AML-193 (cell line): ENCODE measurements at places on chromosomes 7 and 10.

- DNase-seq = peak; percentile 46
These were observed 75.6 kb upstream of the LYZL2 start for GRCh38 chr10:30705101-30705624.

- DNase-seq = no peak
These were observed 51.7 kb upstream of the PODXL start for GRCh38 chr7:131608116-131608500.

- DNase-seq = no peak
These were observed 7.7 kb downstream of the ZSCAN25 start for GRCh38 chr7:99624484-99624883.

- no peak for DNase-seq
These were observed 168.6 kb upstream of the RHEB start for GRCh38 chr7:151688236-151688780.

DNA sequence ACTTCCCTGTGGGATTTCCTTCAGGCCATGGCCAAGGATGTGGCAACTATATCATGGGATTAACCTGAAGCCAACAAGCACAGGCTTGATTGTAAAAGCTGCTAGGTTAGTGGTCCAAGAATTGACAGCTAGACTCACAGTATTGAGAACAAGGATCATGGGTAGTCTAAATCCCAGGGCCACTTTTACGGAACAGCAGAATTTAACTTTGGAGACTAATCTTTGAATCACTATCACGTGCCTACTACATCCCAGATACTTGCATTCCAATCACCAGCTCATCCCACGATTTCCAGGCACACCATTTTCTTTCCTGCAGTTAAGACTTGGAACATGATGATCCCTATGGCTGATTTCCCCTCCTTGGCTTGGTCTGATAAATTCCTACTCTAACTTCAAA is 65.6 kb upstream of the ADO start:
- DNase-seq = no peak

- no peak for DNase-seq
These were observed 90.8 kb downstream of the JMJD1C start for GRCh38 chr10:63374991-63375390.

DNA sequence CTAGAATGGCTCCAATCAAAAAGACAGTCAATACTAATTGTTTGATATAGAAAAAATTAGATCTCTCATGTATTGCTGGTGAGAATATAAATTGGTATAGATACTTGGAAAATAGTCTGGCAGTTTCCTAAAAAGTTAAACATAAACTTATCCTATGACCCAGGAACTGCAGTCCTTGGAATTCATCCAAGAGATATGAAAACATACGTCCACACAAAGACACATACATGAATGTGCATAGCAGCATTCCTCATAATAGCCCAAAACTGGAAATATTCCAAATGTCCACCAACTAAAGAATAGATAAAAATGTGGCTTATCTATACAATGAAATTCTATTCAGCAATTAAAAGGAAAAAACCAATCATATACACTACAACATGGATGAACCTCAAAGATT is 128.4 kb downstream of the ZFAND4 start:
- DNase-seq = no peak

- no peak for DNase-seq
These were observed 24.1 kb downstream of the KAZALD1 start for GRCh38 chr10:101085846-101086245.

- DNase-seq = no peak
These were observed 110.1 kb upstream of the RAB18 start for GRCh38 chr10:27393961-27394360.

GRCh38 chr7:91520645-91521044 is 256.4 kb downstream of the FZD1 start:
- no peak for DNase-seq

DNA sequence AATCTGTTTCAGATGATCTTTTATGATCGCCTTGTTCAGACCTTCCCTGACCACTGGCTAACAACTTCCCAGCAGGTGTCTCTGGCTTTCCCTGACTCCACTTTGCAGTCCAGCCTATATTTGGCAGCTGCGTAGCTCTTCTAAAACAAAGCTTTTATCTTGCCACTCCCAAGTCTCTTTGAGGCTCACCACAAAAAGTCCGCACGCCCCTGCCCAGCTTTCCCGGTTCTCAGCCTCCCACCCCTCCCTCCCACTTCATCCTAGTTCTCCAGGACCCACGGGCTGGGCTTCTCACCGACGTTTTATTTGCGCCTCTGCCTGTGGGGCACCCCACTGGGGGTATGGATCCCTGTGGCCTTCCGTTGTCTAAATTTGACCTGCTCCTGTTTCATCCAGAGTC is 58.9 kb upstream of the USP6NL start:
- DNase-seq = no peak

DNA sequence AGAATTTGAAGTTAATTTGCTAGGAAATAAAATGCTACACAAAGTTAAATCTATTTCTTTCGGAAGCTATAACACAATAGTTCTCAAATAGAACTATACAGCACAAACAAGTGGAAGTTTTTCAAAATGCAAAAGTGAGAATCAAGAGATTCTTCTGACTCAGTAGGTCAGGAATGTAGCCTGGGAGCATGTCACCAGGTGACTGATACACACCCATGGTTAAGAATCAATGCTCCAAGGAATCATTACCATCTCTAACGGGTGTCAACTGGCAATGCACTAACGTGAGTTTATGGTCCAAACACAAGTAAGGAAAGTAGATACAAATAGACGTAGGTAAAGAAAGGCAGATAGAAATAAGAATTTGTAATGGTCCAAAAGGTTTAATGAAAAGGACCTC is 170.5 kb downstream of the SRPK2 start:
- no peak for DNase-seq

GRCh38 chr7:72292794-72293193 is 119.3 kb downstream of the CALN1 start:
- no peak for DNase-seq

- no peak for DNase-seq
These were observed 7.6 kb downstream of the IFIT2 start for GRCh38 chr10:89309156-89310055.

- DNase-seq = no peak
These were observed 8.4 kb upstream of the SNX13 start for GRCh38 chr7:17948526-17949238.

- no peak for DNase-seq
These were observed 70.6 kb downstream of the CNNM2 start for GRCh38 chr10:102988404-102989314.

- no peak for DNase-seq
These were observed at the start of gene TSPAN12 for GRCh38 chr7:120857588-120858573. Gene TSPAN12, minus strand, starts transcription at chr7:120858144. Its CDS starts 1,381 bp downstream, at chr7:120856763.

- DNase-seq = no peak
These were observed 20.2 kb downstream of the RAMP3 start for GRCh38 chr7:45177801-45178200.
